Midbrain (tissue), 1 donor: ENCODE measurements at places on chromosomes 16 and 17.

- no peak for DNase-seq
Observed at GRCh38 chr17:76304226-76305134, 3.6 kb downstream of the QRICH2 start.

DNA sequence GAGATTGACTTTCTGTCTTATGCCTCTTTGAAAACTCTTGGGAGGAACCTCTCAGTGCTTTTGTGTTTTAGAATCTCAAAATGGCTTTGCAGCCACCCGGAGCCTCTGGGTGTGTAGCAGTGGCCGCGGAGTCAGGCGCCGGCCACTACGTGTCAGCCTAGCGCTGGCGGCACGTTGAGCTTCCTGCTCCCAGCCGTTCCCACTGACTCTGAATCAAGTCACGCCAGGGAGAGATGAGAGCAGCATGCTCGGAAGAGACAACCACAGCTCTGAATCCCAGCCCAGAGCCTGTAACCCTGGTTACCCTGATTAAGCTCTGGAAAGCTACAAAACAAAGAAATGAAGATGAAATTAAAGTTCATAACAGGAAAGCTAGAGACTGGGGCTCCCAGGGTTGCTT is 97.4 kb upstream of the CACNG5 start:
- peak; percentile 50 for DNase-seq

DNA sequence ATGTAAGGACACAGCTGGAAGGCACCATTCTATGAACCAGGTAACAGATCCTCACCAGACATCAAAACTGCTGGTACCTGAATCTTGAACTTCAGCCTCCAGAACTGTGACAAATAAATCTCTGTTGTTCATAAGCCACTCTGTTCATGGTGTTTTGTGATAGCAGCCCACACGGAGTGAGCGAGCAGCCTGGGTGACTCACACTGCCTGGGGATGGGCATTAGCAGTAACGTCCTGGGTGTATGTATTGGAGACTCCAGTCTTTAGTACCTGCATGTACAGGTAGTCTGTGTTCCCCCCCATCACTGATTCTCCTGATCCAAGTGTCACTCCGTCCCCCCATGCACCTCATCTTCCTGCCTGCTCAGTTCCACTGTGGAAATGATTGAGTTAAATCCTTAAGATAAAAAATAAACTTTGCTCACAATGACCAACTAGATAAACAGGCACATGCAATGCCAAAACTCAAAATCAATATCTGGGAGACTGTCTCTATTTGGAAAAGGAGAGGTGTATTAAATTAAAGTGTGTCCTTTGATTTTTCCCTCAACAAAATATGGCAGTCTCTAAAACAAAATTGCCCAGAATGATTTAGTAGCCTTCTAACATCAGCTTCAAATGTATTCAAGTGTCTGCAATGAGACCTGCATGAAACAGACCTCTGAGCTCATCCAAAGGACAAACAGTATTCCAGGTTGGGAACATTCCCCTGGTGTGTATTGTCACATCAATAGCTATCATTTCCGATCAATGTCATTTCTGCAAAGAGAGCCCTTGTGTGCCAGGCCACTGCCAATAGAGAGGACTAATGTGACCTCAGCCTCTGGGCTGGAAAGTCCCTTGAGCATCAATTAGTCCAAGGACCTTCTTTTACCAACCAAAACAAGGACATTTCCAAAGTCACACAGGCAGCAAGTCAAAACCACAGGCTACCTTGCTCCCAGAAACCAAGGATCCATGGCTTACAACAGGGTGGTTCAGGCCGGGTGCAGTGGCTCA is 12.2 kb upstream of the VAT1L start:
- DNase-seq: no peak

DNA sequence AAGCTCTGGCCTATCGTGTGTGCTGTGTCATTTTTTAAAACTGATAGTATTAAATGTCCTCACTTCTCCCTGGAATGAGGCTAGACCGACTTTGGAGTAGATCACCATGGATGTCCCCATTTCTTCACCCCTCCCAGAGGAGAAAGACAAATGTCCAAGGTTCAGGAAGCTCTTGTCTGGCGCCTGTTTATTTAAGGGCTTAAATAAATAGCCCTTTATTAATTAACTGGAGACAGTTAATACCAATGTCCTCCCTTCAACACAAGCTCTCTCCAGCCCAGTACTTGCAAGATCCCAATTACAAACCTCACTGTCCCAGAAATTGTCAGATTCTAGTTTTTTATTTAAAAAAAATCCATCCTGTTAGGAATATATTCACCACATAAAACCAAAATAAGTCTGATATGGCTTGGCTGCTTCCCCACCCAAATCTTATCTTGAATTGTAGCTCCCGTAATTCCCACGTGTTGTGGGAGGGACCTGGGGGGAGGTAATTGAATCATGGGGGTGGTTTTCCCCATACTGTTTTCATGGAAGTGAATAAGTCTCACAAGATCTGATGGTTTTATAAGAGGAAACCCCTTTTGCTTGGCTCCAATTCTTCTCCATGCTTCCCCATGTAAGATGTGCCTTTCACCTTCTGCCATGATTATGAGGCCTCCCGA is 344.4 kb downstream of the SHISA9 start:
- no peak for DNase-seq

- DNase-seq: no peak
Observed at GRCh38 chr16:27764869-27765675, 215.1 kb downstream of the KATNIP start.

- DNase-seq: no peak
Observed at GRCh38 chr16:75821117-75821516, 94.8 kb upstream of the CPHXL start.

DNA sequence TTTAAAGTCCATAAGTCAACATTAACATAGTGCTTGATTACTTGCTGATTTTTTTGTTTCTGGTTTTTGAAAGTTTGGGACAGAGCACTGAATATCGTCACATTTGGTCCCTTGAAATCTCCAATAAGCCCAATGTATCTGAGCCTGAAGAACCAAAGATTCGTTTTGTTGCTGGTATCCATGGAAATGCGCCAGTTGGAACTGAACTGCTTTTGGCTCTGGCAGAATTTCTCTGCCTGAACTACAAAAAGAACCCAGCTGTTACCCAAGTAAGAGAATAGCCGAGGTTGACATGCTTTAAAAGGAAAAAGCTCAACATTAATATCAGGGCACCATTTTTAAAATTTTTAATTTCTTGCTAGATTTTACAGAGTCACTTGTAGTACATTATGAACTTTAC is 27.7 kb upstream of the GOSR1 start:
- DNase-seq: peak; percentile 64

DNA sequence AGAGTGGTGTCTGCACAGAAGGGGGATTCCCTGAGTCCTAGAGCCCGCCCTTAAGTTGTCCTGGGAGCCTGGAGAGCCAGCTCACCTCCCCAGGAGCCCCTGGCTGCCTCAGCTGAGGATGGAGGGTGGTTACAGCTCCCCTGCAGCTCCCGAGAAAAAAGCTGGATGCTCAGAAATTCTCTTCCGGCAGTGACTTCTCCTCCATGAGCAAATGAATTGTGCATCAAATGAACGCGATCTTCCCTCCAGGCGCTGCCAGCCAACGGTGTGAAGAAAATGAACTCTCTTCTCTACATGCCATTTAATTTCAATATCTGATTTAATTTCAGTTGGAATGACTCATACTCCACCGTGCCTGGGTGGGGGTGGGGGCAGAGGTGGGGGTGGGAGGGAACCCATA is 14.3 kb upstream of the C16orf74 start:
- no peak for DNase-seq

GRCh38 chr17:60103957-60104356 is 25.2 kb upstream of the HEATR6 start:
- DNase-seq: no peak
